ENCODE measurements at places on chromosomes 11 and 22. TPM values are rescaled to one million over a fixed set of nuclear protein-coding genes. Genes with fewer than 3 reads are reported as not detected.

GRCh38 chr11:36628765-36629244 lies 30.8 kb upstream of the RAG2 start:
- H3K4me3 ChIP-seq, result no peak overlapping the region
- peaks cover 7% of the 10 kb centered on the region for H3K4me1 ChIP-seq
- H3K27me3 ChIP-seq, result peaks cover 7% of the 10 kb centered on the region
- H3K36me3 ChIP-seq, result no peaks in the 10 kb centered on the region
- H3K27ac ChIP-seq, result no peak overlapping the region

- no peak for DNase-seq
- H3K4me1 ChIP-seq, result peaks cover 29% of the 10 kb centered on the region
- no peaks in the 10 kb centered on the region for H3K36me3 ChIP-seq
- H3K4me3 ChIP-seq, result no peak overlapping the region
- no peak overlapping the region for H3K27ac ChIP-seq
Measured at GRCh38 chr22:29155966-29156365, 49.7 kb upstream of the EMID1 start.

DNA sequence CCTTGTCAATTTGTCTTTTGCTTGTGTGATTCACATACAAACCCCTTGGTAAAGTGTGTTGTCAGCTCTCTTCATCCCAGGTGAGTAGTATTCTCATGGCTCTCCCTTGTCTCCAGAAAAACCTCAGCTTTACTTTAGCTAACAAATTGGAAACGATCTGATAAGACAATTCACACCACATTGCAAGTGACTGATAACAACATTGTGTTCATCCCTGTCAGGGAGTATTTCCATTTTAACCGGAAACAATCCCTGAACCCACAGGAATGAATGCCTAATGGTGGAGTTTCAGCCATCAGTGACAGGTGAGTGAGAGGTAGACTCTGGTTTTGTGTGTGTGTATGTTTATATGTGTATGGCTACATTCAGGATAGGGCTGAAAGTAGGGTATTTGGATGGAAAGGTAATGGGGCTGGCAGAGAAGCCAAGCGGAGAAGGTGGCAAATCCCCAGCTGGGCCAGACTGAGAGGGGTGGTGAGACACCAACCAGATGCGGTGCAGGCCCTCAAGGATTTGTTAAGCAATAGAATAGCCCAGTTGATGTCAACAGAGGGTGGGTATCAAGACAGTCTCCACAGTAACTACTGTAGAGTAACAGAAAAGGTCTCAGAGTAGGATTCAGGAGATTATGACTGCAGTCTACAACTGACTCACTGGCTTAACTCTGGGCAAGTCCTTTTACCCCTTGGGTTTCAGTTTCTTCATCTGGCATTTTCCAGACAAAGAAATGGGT lies 7.6 kb downstream of the LRRC51 start:
- H3K36me3 ChIP-seq, result peaks cover 2% of the 10 kb centered on the region
- no peak overlapping the region for H3K4me3 ChIP-seq
- no peak for DNase-seq

- DNase-seq, result peak; percentile 45
- H3K27ac ChIP-seq, result no peak overlapping the region
- H3K27me3 ChIP-seq, result peaks cover 2% of the 10 kb centered on the region
- no peak overlapping the region for H3K4me3 ChIP-seq
Measured at GRCh38 chr11:69352715-69353319, 58.9 kb downstream of the MYEOV start.

DNA sequence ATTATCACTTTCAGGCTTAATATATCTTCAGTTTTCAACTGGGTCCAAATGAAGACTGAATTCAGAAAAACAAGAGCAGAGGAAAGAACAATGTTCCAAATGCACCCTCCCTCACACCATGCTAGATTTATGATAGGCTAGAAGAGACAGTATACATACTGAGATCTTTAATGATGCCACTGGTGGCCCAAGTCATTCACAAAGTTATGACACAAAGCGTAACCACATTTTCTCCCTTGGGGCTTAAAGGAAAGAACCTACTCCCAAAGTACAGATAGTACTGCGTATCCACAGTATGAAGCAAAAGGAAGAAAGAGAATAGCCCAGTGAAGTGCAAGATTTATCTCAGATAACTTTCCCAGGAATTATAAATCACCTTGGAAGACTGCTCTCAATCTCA lies 10.9 kb upstream of the SOX6 start:
- H3K36me3 ChIP-seq, result no peaks in the 10 kb centered on the region
- H3K27me3 ChIP-seq, result no peaks in the 10 kb centered on the region
- H3K27ac ChIP-seq, result no peak overlapping the region
- no peak for DNase-seq
- no peaks in the 10 kb centered on the region for H3K4me1 ChIP-seq

- H3K4me1 ChIP-seq, result no peaks in the 10 kb centered on the region
- DNase-seq, result no peak
- H3K27me3 ChIP-seq, result peaks cover 2% of the 10 kb centered on the region
- H3K4me3 ChIP-seq, result no peak overlapping the region
- no peak overlapping the region for H3K27ac ChIP-seq
Measured at GRCh38 chr22:48343461-48343860, 1484.2 kb downstream of the BRD1 start.

- DNase-seq, result peak; percentile 91
- H3K27me3 ChIP-seq, result no peaks in the 10 kb centered on the region
- peak overlapping the region; percentile 88 for H3K27ac ChIP-seq
- H3K36me3 ChIP-seq, result peaks cover 6% of the 10 kb centered on the region
- peaks cover 59% of the 10 kb centered on the region for H3K4me1 ChIP-seq
Measured at GRCh38 chr22:44685384-44686056, 16.5 kb upstream of the PRR5 start.

DNA sequence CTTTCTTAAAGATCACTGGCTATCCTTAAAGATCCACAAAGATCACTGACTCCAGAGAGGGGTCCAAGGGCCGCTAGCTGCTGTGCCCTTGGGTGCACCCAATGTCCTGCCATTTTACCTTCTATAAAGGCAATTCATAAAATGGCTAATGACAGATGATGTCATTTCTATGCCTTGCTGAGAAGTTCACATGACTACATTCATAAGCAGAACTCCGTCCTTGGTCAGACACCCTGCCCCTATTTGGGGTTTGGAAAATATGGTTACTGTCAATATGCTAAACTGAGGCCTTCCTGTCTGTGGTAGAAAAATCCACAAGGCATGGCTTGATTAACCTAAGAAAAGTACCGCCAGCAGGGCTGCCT lies 60.9 kb upstream of the BMAL1 start:
- no peak for DNase-seq
- H3K36me3 ChIP-seq, result peaks cover 1% of the 10 kb centered on the region
- peaks cover 4% of the 10 kb centered on the region for H3K27me3 ChIP-seq
- H3K4me3 ChIP-seq, result no peak overlapping the region
- no peak overlapping the region for H3K27ac ChIP-seq

The OR6X1 gene
- not detected for total RNA-seq

The TH gene
- total RNA-seq, result not detected

Measured in activated CD8-positive, alpha-beta memory T cell treated with anti-CD3 and anti-CD28 coated beads, Interleukin-2, amount 10 ng/mL, durations not matched to agents 7 days and 5 days (primary cell).